ENCODE measurements at places on chromosomes 7 and 10.
A peak's percentile ranks its signal among the peaks of the same experiment; 100 is the strongest.

DNA sequence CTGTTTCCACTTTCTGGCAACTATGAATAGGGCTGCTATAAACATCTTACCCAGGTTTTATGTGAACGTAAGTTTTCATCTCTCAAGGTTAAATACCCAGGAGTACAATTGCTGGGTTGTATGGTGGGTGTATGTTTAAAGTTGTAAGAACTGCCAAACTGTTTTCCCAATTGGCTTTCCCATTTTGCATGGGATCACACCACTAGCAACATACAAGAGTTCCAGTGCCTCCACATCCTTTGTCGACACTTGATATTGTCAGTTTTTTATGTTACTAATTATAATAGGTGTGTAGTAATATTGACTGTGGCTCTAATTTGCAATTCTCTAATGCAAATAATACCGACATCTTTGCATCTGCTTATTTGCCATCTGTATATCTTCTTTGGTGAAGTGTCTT, 82.9 kb downstream of the SFMBT2 start:
- DNase-seq = no peak

DNA sequence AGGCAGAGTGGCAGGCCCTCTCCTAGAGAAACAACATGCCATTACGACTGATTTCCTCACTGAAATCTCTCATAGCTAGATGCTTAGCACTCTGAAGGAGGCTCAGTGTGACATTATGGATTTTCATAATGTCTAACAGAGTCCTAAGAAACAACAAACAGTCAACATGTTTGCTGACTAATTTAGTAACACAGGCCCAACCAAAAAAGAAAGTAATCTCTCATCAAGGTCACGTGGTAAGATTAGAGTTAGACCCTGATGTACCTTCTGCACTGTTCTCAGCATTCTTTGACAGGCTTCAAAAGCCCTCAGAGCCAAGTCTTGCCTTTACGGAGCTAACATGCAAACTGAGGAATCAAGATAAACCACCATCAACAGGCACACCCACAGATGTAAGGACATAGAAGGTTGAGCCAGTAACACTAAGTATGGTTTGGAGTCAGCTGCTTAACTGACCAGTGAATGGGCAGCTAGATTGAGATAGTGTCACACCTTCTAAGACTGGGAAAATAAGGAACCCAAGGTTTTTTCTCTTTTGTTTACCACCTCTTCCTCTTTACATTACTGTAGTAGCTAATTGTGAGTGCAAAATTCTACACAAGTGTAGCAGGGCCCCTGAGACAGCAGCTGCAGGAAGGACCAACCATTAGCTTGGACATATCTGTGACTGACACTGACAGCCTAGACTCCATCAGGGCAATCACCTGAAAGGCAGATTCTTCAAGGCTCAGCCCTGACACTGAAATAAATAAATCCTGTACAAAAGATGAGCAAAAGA, 15.3 kb upstream of the KCNIP2 start:
- DNase-seq = no peak

- no peak for DNase-seq
These were observed 32.1 kb downstream of the STK32C start for GRCh38 chr10:132275426-132276178.

DNA sequence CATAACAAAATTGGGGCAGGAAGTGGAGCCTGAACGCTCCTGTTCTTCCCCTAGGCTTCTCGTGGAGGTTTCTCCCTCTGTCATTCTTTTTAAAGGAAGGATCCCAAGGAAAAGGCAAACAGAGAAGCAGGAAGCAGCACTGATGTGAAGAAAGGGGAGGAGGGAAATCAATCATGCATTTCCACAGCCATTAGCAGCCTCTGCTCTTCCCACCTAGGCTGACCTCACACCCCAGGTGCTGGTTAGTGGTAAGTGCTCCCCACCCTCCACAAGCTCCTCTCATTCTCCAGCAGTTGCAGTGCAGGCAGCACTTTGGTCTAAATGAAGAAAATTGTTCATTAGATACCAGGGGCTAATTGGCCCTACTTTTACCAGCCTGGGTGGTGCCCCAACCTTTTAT, 2.6 kb downstream of the CRHR2 start:
- DNase-seq = no peak

- DNase-seq = no peak
These were observed 104.8 kb upstream of the LAMB4 start for GRCh38 chr7:108234971-108235450.

DNA sequence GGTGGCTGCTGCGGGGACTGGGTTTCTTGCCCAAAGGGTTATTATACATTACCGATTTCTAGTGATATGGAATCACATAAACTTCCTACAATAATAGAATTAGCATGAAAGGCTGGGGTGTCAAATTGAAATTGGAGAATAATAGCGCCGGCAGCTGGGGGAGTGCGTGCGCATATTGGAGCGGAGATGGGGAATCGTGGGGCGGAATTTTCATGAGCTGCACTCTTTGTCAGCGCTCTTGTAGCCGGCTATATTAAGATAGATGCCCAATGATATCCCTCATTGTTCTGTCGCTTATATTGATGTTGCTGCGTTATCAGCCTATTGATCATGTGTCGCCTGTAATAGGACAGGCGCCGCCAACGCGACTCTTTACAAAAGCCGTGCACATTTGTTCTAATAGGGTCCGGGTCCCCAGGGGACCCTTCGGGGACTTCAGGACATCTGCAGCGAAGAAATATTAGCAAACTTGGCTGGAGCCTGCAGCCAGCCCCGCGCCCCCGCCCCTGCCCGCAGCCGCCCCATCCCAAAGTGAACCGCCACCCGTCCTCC, 5.1 kb downstream of the UNCX start:
- no peak for DNase-seq

GRCh38 chr7:29019896-29020295, 61.8 kb upstream of the TRIL start:
- no peak for DNase-seq

DNA sequence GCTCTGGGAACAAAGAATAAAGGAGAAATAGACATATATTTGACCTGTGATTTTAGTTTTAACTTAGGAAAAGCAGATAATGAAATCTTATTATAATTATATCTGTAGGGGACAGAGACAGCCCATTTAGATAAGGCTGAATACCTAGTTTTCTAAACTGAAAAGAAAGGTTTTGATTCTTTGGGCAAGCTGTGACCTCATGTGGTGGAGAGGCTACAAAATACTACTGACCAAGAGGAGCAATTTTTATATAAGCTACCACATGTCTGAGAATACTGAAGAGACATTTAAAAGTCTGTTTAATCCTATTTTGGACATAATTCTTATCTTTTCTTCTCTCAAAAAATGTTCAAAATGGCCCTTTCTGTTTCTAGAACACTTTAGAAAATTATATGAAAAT, 271.0 kb downstream of the MTERF1 start:
- DNase-seq = no peak

- DNase-seq = no peak
These were observed 146.2 kb upstream of the KLF6 start for GRCh38 chr10:3931224-3931623.

DNA sequence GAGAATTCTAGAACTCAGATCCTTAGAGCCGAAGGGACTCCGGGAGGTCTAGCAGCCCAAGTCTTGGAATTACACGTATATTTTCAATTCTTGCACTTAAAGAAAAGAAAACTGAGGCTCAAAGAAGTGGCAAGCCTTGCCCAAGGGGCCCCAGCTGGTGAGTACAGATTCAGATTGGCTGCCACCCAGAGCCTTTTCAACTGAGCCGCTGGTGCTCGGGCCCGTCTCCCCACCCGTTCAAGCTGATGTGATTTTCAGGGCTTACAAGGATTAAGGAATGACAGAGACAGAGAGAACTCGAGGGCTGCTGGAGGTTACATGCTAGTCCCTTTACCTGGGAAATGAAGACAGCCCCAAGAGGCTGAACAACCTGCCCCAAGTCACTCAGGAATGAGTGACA, 117.8 kb downstream of the ABLIM1 start:
- DNase-seq = no peak

DNA sequence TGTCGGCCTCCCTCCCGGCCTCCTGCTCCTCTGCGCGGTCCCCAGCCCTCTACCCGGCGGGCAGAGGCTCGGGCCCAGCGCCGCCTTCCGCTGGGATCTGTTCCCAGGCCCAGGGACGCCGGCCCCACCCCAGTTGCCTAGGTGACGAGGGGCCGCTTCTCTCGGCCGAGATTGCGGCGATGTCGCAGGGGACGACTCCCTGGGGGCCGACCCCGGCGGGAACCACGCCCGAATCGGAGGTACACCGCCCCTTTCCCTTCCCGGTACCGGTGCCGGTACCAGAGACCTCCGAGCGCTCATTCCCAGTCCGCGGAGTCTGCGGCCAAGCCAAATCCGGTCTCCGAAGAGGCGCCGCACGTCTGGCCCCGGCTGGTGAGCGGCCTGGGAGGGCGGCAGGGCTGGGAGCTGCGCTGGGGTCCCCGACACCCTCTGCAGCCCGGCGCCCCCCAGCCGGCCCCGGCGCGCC, at the start of gene CABCOCO1:
Gene CABCOCO1, plus strand, starts transcription at position 136 of the 466 bp plus-strand sequence. Its CDS starts 44 bp downstream, at position 180.
- DNase-seq = no peak

DNA sequence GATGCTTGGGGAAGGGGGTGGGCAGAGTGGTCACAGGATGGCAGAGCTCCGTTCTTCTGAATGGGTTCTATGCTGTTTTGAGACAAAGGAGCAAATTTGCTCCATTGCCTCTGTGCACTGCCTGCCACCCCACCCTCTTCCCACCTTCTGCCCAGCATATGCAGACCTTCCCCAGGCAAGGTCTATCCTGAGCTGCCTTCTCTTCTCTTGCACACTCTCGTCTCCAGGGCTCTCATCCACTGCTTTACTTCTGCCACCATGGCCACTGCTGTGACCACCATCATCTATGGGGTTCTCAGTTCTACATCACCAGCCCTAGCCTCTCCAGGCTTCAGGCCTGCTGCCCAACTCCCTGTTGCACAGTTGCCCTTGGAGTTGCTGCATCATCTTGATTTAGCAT, 230.4 kb downstream of the TMEM178B start:
- no peak for DNase-seq

- DNase-seq = no peak
These were observed 46.4 kb downstream of the CALML3 start for GRCh38 chr10:5570979-5571810.

DNA sequence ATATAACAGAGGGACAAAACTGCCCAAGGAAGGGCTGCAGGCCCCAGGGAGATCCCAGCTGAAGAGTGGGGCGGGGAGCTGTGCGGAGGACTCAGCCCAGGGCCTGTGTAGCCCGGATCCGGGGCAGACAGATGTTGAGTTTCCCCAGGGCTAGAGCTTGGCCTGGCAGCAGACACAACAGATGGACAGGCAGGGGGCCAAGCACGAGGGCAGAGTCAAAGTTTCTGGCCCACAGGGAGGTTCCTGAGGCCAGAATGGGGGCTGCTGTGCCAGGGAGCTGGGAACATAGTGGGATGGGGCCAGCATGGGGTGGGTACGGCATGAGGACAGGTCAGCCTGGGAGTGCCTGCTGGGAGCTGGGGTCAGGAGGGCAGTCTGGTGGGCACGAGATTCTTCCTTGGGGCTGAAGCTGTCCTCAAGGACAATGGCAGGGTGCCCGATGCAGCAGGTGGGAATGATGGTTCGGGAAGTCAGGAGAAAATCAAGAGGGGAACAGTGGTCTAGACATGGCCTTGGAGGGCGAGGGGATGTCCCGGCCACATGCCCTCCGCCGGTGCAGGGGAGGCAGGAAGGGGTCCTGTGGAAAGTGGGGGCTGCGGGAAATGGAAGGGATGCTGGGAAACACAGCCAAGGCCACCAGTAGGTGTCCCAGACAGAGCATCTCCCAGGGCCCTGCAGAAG, 519.1 kb upstream of the FOXK1 start:
- DNase-seq = no peak

GRCh38 chr10:73992899-73993788, 4.8 kb upstream of the VCL start:
- DNase-seq = no peak

GRCh38 chr10:1249142-1249920, 193.1 kb downstream of the WDR37 start:
- peak; percentile 23 for DNase-seq

- no peak for DNase-seq
These were observed 79.5 kb downstream of the SLC13A1 start for GRCh38 chr7:123120286-123120685.

DNA sequence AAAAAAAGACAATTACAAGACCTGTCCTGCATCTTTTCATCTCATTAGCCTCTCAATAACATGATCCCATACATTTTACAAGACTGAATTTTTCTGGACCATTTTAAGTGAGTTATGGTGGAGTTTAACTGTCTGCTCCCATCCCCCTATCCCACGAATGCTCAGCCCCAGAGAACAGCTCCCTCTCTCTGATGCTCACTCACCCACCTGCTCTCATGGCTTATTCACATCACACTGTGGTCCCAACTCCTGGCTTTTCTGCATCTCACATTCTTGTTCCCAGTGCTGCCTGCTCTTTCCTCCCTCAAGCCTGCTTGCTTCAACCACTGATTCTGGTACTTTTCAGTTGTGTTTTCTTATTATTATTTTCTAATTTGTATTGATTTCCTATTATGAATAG, 20.4 kb upstream of the CCSER2 start:
- DNase-seq = no peak

GRCh38 chr10:35774109-35774508, 132.0 kb upstream of the FZD8 start:
- no peak for DNase-seq

DNA sequence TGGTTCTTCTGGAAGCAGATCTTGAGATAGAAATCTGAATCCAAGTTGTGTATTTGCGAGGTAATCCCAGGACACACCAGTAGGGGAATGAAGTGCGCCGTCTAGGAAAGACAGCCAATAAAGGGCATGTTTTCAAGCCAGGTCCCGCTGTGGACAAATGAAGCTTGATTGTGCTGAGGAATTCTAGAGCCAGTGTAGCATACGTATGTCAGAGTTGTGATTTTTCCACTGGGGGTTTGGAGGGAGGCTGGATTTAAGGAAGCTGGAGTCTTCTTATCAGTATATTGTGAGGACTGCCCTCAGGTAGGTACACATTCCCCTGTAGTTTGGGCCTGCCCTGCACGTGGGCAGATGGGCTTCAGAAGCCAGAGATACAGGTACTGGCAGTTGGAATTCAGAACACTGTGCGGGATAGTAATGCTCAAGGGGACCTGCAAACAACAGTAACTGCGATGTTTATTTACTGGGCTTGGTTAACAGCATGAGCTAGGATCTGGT, 50.9 kb downstream of the GALNT11 start:
- DNase-seq = no peak

GRCh38 chr7:29300026-29300480, 105.5 kb downstream of the CHN2 start:
- no peak for DNase-seq

DNA sequence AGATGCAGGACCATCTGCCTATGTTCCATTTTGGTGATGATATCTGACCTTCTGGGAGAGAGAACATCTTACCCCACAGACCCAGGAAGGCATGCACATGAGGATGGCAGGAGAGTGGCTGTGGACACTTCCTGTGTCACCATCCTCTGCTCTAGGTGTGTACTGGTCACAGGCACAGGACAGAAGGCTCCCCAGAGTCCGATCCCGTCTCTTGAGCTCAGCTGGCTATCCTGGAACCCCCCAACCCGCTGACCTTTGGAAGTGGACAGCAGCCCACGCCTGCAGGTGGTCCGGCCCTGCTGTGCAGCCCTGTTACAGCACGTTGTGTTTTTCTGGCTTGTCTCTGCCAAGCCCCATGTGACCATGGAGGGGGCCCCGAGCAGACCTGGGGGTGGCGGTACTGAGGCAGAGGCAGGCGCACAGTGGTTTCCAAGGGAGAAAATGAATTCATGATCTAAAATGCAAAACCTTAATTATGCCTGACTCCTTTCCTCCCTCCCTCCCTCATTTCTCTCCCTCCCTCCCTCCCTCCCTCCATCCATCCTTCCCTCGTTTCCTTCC, 178.8 kb downstream of the CUX1 start:
- DNase-seq = no peak

Measured in NCI-H2107 (cell line).